Stomach (tissue), 19 donors: ENCODE measurements at places on chromosomes 16 and 17. TPM values are rescaled to one million over a fixed set of nuclear protein-coding genes. Genes with fewer than 3 reads are reported as not detected.
A peak's percentile ranks its signal among the peaks of the same experiment; 100 is the strongest.

DNA sequence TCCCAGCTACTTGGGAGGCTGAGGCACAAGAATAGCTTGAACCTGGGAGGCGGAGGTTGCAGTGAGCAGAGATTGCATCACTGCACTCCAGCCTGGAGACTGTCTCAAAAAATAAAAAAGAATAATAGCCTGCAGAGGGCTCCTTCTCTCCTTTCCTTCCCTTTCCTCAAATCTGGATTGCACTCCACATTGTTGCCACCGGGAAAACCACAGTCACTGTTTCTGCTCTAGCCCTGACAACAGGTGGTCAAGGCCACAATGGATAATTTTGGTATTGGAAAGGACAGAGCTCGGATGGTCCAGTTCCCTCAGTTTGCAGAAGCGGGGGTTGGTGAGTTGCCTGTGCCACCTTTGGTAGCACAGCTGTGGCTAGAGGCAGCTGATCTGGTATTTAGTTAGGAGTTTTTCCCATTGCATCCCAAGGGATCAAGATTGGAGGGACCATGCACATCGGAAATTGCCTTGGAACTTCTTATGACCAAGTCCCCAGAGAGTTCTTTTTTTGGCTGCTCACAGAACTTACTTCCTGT, 44.7 kb upstream of the PRSS54 start:
- no peaks in the 10 kb centered on the region for H3K27me3 ChIP-seq
- H3K4me1 ChIP-seq, result no peaks in the 10 kb centered on the region
- H3K36me3 ChIP-seq, result no peaks in the 10 kb centered on the region
- DNase-seq, result no peak
- H3K4me3 ChIP-seq, result no peak overlapping the region

CA7 gene
- not detected for polyA plus RNA-seq

DNA sequence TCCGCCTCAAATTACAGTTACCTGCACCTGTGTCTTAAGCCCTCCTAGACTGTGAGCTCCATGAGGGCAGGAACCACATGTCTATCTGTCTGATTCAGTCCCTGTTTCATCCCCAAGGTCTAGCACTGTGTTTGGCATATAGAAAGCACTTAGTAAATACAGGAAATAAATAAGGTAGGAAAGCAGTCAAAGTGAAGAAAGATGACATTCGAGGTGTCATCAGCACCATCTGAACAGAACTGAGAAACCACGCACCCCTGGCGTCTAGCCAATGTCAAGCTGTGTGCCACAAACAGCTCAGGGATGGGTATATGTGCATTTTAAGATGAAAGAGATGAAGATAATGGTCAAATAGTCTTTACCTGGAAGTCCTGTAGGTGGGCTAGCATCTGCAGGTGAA, 79.6 kb upstream of the ATP2A3 start:
- DNase-seq, result peak; percentile 64
- H3K36me3 ChIP-seq, result peaks cover 98% of the 10 kb centered on the region
- peak overlapping the region; percentile 16 for H3K27ac ChIP-seq
- H3K4me3 ChIP-seq, result no peak overlapping the region

MT4 gene
- not detected for polyA plus RNA-seq

DNA sequence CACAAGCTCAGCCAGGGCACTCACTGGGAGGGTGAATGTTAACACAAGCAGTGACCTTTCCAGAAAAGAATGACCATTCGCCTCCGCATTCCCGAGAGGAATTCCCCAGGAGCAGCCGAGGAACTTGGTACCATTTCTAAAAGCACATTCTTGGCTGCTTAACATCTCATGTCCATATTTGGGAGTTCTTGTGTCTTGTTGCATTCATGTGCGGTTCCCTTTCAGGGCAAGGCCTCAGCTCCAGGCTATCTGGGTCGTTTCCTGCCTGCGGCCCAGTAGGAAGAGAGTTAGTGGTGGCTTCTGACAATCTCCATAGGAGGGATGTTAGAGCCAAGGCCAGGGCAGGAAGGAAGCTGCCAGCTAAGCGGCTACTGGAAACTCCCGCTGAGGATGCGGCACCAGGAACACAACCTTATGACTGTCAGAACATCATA, 27.8 kb upstream of the MEAK7 start:
- H3K4me1 ChIP-seq, result peaks cover 30% of the 10 kb centered on the region
- H3K36me3 ChIP-seq, result no peaks in the 10 kb centered on the region
- no peak for DNase-seq
- H3K4me3 ChIP-seq, result no peak overlapping the region
- H3K27ac ChIP-seq, result peak overlapping the region; percentile 73

DNA sequence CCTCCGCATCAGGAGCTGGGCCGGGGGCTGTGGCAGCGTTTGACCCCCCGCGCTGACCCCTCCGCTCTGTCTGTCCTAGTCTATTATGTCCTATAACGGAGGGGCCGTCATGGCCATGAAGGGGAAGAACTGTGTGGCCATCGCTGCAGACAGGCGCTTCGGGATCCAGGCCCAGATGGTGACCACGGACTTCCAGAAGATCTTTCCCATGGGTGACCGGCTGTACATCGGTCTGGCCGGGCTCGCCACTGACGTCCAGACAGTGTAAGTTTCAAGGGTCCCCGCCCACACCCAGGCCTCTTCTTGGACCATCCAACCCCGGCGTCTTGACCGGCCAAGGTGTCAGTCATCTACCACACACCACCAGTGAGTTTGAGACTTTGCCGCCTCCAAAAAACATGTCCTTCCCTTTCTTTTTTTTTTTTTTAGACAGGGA, 548 bp downstream of the PSMB3 start:
- peak overlapping the region; percentile 98 for H3K4me3 ChIP-seq
- DNase-seq, result no peak
- H3K36me3 ChIP-seq, result peaks cover 43% of the 10 kb centered on the region
- peaks cover 27% of the 10 kb centered on the region for H3K27me3 ChIP-seq
- peak overlapping the region; percentile 90 for H3K27ac ChIP-seq
- H3K4me1 ChIP-seq, result peaks cover 62% of the 10 kb centered on the region

DNA sequence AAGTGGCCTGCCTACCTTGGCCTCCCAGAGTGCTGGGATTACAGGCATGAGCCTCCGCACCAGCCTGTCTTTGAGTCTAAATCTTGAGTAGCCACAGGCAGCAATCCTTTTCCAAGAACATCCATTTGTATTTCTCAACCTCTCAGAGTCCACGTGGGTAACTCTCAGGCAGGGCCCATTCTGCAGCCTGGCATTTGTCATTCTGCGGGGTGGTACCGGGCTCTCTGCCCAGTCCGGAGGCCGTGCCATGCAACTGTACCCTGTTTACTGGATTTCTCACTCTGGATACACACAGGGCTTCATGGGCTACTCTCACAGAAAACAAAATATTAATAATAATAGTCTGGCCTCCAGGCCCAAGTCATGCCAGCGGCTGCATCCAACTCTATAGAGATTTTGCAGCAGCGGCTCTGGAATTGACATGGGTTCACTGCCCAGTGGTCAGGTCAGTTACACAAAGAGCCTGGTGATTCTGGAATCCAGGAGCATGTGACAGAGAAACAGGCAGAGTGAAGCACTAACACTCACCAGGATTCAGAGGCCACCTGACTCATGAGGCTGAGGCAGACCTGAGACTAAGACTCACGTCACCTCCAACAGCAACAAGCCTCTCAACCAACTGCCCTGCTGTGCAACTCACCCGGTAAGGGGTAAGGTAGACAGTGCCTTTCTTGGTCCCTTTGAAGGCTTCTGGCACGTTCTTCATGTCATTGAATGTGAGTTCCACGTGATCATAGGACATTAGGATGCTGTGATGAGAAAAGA, 4.0 kb downstream of the WBP2 start:
- peak overlapping the region; percentile 99 for H3K27ac ChIP-seq
- DNase-seq, result no peak
- no peaks in the 10 kb centered on the region for H3K27me3 ChIP-seq
- H3K4me3 ChIP-seq, result no peak overlapping the region
- peaks cover 53% of the 10 kb centered on the region for H3K4me1 ChIP-seq

KRT9 gene
- not detected for polyA plus RNA-seq

GRCh38 chr17:8326511-8327302, 12.9 kb upstream of the ODF4 start:
- peaks cover 15% of the 10 kb centered on the region for H3K4me1 ChIP-seq
- H3K27me3 ChIP-seq, result peaks cover 9% of the 10 kb centered on the region
- H3K27ac ChIP-seq, result peak overlapping the region; percentile 64
- H3K36me3 ChIP-seq, result no peaks in the 10 kb centered on the region
- DNase-seq, result peak; percentile 81

KRTAP16-1 gene
- polyA plus RNA-seq, result not detected

DNA sequence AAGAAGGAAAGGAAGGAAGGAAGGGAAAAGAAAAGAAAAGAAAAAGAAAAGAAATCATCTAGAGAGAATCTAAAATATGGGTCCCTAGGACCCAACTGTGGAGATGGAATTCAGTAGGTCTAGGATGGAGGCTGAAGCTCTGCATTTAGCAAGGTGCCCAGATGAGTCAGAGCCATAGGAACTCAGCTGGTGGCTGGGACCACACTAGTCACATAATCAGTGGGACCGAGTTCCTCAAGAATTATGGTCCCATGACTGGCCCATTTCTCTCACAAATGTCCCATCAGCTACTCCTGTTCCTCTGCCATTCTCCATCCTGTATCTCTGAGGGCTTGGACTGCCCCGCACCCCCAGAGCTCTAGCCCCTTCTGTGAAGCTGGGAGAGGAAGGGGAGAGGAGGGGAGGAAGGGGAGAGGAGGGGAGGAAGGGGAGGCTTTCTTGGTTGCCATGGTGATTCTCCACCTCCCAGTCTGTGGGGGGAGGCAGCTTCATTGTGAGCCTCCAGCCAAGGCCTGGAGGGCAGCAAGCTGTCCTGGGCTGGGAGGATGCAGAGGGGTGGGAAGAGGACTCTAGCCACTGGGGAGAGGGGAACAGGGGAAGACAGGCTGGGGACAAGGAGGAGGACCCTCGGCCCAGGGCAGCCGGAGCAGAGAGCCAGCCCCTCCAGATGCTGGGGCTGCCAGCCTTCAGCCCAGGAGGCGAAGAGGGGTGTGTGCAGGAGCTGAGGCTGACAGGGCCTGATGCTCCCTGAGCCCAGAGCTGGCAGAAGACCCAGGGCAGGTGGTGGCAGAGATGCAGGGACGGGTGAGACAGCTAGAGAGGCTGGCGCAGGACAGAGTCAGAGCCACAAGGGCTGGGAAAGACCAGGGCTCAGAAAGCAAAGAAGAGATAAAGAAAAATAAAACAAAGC, 37.8 kb upstream of the LHX1 start:
- DNase-seq, result no peak
- no peak overlapping the region for H3K4me3 ChIP-seq
- H3K27ac ChIP-seq, result no peak overlapping the region
- no peaks in the 10 kb centered on the region for H3K4me1 ChIP-seq

- H3K4me1 ChIP-seq, result no peaks in the 10 kb centered on the region
- no peaks in the 10 kb centered on the region for H3K36me3 ChIP-seq
- no peak for DNase-seq
Observed at GRCh38 chr16:7185689-7186088, 147.0 kb upstream of the RBFOX1 start.

GRIN2C gene
- polyA plus RNA-seq, result not detected
